Peyer's patch (tissue), 4 donors: ENCODE measurements at places on chromosomes 11 and 22.

DNA sequence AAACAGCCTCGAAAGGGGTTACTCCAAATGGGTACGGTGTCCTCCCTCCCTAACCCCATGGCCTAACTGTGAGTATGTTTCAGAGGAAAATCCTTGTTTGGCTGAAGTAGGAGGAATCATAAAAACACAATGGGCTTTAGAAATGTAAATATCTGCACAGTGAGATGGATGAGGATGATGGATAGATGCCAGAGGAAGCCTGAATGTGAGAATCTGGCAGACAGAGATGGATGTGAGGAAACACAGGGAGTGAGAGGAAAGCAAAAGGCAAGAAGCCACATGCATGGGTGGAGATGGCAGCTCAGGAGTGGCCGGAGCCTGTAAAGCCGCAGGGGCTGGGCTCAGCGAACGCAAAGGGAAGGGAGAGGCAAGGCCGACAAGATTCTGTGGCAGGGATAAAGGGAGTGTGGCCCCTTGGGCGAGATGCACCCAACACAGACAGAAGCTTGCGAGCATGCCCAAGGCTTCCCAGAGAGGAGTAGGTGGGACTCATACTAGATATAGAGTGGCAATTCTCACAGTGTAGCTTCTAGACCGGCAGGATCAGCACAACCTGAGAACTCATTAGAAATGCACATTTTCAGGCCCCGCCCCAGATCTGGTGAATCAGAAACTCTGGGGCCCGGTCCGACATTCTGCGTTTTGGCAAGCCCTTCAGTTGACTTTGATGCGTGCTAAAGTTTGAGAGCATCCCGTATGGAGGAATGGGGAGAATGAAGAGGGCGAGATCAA lies 237.3 kb upstream of the CADM1 start:
- no peak for DNase-seq

GRCh38 chr22:24489011-24489410 lies 6.1 kb upstream of the UPB1 start:
- no peak for DNase-seq

GRCh38 chr22:18087350-18087855 lies 9.6 kb downstream of the PEX26 start:
- no peak for DNase-seq

DNA sequence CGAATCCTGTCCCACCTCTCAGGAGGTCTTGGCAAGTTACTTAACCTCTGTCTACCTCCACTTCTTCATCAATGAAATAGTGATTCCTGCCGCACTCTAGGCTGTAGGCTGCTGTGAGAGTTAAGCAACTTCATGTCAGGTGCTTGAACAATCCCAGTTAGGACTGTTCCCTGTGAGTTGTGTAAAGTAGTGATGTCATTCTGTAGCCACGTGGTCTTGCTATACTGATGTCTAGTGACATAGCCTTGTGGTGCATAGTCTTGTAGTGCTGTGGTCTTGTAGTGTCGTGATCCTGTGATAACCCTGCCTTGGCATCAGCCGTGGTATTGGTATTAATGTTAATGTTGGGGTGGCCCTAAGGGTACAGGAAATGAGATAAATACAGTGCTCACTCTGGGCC lies 30.3 kb upstream of the PRR5 start:
- no peak for DNase-seq

- no peak for DNase-seq
These were observed 56.1 kb upstream of the PTPRJ start for GRCh38 chr11:47924184-47924691.

- DNase-seq = no peak
These were observed 50.9 kb downstream of the ARFGAP3 start for GRCh38 chr22:42805998-42806830.

DNA sequence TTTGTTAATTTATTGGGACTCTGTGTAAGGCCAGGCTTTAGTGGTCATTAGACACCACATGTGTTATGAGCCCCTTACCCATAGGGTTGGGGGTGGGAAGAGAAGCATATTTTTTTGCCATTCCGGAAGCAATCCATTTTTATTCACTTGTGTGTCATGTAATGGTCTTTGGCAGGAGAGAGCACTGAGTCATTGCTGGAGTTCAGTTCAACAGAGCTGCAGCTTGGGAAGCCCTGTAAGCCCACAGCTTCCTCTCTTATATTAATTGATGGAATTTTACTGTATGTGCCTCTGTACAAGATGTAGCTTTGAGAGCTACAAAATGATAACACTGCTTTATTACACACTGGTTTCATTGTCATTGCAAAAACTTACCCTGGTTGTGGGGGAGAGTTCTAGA lies 177.3 kb upstream of the SORL1-AS1 start:
- no peak for DNase-seq

GRCh38 chr11:15490535-15490934 lies 375.8 kb downstream of the INSC start:
- no peak for DNase-seq

GRCh38 chr11:119571311-119571710 lies 148.3 kb upstream of the THY1 start:
- no peak for DNase-seq

GRCh38 chr11:17498058-17498457 lies 21.4 kb upstream of the ABCC8 start:
- no peak for DNase-seq

- no peak for DNase-seq
These were observed 82.8 kb upstream of the OR5AK2 start for GRCh38 chr11:56905936-56906335.

GRCh38 chr22:47552541-47553205 lies 790.2 kb downstream of the TBC1D22A start:
- no peak for DNase-seq

GRCh38 chr11:46342239-46342638 lies 5.0 kb upstream of the DGKZ start:
- peak; percentile 43 for DNase-seq

GRCh38 chr22:41834005-41834944 lies 1.4 kb downstream of the SREBF2 start:
- DNase-seq = no peak

DNA sequence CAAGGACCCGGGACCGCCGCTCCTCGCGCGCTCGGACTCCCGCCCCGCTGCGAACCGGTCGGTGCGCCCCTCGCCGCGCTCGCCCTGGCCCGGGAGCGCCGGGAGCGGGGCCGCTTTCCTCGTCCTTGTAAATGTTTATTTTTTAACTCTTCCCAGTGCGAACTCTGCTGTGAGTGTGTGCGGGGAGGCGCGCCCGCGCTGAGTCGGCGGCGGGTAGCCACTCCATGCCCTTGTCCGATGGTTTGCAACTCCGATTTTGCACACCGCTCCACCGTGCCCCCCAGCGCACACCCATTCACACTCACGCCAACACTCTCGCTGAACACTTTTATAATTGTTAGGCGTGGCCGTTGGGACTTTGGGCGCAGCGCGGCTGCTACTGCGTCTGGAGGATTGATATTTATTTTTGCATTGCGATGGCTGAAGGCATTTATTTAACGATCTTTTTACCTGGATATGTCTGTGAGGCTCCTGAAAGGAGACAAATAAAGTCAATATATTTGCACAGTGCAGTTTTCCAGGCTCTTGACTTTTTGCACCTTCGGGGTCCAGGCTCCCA lies 1.0 kb downstream of the C11orf96 start:
- no peak for DNase-seq

- DNase-seq = no peak
These were observed 305.9 kb upstream of the MTNR1B start for GRCh38 chr11:92663539-92663938.

DNA sequence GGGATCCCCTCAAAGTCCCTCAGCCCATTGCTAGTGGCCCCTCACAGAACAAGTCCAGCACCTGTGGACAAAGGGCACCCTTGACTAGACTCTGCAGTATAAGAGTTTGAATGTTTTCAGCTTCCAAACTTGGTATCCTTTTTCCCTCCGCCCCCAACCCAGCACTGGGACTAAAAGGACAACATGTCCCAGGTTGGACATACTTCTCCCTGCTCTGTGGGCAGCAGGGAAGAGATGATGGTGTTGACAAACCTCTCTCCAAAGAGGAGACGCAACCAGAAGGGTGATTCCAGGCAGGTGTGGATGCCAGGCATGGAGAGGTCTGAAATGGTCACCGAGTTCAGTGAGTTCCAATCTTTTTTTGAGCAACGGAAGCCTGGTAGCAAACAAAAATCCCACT lies 4.5 kb upstream of the MYOD1 start:
- DNase-seq = no peak

- no peak for DNase-seq
These were observed 131.9 kb downstream of the ADAMTS15 start for GRCh38 chr11:130580372-130580771.

DNA sequence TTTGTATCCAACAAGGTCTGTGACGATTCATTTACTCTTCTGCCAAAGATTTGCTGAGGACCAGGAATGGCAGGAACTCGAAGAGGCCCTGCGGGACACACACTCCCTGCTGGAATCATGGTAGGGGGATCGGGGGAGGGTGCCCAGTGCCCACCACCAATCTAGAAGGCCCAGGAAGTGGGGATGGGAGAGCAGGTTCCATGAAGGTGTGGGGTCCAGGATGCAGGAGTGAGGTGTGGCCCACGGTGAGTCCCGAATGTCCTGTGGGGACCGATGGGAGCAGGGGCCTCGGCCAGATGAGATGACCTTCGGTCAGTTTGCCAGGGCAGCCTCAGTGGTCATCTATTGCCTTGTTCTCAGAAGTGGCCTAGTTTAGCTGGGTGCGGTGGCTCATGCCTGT lies 492.7 kb downstream of the BRD1 start:
- no peak for DNase-seq

DNA sequence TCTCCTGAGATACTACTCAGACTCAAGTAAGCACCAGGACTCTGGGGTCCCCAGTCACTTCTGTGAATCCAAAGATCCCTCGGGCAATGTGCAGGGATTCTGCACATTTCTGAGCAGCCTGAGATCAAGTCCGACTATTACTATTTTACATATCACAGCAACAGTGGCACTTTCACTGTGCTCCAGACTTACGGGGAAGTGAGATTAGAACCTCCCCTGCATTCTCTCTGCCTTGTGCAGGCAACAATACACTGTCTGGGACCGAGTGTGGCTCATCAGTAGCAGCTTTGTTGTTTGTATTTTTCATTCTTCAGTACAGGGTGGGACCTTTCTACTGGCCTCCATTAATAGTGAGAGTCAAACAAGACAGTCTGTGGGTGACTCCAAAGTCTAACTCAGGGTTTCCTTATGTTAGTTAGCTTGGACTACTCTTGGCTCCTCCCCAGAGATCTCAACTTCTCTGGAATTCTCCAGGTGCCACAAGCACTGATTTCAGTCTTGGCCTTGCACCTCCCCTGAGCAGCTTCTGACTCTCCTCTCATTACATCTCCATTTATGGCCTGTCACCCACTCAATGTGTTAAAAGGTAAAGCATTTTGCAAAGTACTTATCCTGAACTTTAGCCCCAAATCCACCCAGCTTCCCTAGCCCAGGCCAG lies 76.2 kb upstream of the TOP3B start:
- DNase-seq = no peak

DNA sequence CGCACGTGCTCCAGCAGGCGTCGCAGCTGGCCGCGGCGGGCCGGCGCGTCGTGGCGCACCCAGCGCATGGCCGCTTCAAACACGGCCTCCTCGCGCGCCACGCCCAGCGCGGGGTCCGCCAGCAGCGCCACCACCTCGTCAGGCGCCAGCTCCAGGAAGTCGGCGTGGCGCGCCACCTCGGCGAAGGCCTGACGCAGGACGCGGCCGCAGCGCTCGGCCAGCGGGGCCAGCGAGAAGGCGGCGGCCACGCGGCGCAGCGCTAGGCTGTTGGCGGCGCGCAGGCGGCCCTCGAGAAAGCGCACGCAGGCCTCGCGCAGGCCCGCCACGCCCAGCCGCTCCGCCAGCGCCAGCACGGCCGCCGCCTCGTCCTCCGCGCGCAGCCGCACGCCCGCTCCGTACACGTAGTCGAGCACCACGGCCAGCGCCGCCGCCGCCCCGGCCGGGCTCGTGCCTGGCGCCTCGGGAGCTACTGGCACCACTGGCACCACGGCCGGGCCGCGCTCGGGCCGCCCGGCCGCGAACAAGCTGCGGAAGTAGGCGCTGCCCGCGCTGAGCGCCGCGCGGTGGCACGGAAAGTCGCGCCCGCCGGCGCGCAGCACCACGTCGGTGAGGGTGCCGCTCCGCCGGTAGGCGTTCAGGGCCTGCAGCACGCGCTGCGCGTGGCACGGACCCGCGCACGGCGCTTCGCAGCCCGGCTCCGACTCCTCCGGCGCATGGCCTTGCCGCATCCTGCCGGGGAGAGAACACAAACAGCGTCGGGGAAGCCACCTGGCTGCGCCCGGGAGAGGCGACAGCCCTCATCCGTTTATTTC lies 2.9 kb downstream of the KLHL35 start:
- DNase-seq = peak; percentile 73

DNA sequence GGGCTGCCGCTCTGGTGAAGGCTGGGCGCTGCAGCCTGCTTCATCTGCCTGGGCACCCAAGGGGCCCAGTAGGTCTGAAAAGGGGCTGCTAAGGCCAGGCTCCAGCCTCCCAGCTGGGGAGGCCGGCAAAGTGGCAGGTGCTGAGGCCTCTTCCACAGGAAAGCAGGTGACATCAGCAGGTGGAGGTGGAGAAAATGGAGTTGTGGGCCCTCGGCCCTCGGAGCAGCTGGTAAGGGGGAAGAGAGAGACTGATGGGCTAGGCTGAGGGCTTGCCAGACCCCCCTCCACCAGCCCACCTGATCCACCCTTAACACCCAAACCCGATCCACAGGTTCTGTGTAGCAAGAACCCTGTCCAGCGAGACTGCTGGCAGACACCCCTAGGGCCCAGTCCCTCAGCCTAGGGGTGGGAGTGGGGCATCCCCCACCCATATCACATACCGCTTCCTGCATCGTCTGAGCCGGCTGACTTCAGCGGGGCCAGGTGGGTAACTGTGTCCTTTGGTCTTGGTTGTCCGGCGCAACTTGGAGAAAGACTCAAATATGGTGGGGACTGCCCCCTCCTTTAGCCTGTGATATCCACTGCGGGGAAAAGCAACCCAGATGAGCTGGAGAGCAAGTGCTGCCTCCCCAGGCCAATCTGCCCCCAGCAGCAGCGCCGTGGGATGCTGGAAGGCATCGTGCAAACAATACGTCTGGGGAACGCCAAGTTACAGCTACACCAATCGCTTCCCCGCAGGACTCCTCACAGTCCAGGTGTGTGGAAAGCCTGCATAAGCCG lies 1.5 kb downstream of the THAP7 start:
- no peak for DNase-seq

DNA sequence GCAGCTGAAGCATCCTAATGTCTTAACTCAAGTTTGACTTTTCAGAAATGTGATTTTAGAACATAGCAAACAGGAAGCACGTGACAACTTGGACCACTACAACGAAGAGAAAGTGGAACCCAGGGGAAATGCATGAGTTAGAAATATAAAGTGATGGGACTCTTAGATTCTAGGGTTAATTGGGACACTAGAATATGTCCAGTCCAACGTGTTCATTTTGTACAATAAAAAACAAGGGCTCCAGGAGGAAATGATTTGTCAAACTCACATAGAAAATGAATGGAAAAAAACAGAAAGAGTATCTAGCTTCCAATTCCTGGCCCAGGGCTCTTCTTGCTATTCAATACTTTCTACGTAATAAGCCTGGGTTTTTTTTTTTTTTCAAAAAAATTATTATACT lies 30.7 kb downstream of the TIMP3 start:
- no peak for DNase-seq
